ENCODE measurements at places on chromosomes 12 and 14. TPM values are rescaled to one million over a fixed set of nuclear protein-coding genes. Genes with fewer than 3 reads are reported as not detected.

DNA sequence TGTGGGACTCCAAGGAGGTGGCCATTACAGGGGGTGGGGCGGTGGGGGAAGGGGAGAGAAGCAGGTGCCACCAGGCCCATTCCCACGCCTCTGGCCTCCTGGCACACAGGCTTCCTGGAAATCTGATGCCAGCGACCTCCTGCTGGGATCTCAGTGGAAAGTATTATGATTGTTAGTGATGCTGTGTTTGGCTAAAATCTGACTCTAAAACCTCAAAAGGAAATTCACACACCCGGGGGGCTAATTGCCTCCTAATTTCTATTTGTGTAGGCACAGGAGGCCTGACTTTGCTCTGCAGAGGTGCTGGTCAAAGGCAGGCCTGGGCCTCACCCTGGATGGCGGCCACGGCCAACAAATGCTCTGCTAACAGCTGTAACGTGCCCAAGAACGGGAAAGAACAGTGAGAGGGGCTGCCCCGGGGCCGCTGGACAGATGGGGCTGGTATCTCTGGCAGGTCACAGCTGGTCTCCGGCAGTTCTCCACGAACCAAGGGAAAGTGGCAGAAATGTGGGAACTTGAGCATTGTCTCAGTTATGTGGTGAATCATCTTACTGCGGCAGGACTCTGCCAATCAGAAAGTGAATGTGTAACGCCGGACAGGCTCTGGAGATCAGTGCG lies 14.3 kb downstream of the FAM181A start:
- no peak for DNase-seq

Gene ARHGDIB
- polyA plus RNA-seq = 56.4 TPM

GRCh38 chr12:106140223-106140986 lies 1.7 kb upstream of the NUAK1 start:
- DNase-seq = no peak

Gene CCDC38
- 0.66 TPM for polyA plus RNA-seq

Gene ZNF219
- 37.5 TPM for polyA plus RNA-seq

Data from renal pelvis (tissue), 12 donors.